ENCODE measurements at places on chromosomes 13 and 19.

DNA sequence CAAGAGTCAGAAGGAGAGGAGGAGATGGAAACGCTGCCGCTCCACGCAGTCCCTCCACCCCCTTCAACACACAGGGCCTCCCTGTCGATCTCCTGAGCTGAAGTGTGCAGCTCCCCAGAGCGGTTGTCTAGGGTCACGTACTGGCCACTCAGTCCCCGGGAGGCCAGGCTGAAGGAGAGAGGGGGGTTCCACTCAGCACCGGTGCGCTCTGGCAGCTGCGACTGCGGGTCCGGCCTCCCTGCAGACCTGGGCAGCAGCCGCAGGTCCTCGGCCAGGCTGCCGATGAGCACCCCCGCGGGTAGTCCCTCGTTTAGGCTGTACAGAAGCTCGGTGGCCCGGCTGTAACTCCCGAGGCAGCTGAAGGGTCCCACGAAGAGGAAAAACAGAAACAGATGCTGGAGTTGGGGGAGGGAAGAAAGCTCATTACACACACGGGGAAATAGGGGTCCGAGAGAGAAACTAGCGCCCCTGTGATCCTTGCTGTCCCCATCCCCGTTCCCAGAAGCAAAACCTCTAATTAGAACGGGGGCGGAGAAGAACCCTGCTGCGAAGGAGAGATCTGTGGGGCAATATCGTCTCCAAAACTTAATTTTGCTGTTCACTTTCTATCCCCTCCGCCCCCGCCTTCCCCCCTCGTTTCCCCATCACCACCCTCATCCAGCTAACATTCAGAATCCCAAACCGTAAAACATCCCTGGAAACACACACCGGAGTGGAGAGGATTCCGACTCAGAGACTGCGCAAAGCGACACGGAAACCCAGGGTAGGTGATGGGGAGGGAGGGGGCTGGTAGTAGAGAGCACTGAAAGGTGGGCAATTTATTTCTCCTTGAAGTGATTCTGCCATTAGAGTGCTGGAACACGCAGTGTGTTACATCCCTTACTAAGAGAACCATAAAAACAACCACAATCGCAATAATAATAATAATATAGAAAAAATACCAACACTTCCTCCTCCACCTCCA lies 1.8 kb downstream of the PCDH20 start:
- no peak for DNase-seq

- DNase-seq = peak; percentile 78
These were observed 3.5 kb downstream of the LYPD5 start for GRCh38 chr19:43798546-43799409.

DNA sequence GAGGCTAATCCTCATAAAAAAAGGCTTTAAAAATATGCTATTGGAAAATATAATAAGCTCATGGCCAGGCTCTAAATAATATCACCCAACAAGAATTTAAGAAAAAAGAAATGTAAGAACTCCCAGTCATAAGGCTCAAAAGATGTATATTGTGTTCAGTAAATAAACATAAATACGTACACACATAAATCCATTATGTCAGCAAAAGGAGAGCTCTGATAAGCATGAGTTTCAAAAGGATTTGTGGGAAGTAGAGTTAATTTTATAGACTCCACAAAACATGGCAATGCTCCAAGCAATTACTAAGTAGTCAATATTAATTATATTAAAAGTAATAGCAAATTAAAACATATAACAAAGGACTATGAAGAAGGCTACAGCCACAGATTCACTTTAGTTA lies 37.3 kb upstream of the TRPC4 start:
- DNase-seq = no peak

DNA sequence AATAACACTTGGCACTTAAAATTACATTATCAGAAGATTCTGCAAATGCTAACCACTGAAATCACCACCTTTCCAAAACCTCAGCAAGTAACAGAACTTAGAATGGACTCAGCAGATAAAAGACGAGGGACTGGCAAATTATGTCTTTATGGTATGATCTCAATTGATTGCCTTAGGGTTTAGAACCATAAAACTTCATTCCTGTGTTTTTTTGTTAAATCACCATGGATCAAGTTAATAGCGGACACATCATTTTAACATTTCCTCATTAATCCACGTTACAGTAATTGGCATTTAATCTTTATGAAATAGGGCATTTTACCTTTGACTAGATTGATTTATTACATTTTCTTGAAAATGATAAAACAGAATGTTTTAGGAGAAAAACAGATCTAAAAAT lies 2070.3 kb downstream of the PCDH9 start:
- no peak for DNase-seq

DNA sequence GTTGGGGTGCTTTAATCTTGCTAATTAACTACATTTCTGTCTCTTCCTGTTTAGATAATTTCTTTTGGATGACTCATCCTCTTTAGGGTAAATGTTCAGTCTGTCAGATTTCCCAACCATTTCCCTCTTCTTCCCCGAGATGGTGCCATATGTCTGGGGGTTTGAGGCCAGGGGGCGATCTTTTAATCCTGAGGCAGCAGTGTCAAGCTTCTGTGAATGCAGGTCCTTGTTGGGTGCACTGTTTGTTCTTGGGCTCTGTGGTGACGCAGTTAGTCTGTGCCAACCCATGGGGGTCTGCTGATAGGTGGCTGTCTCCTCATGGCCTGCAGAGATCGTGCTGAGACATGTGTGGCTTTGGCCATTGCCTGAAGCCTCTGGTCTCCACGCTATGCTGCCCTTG lies 420.4 kb downstream of the NDFIP2 start:
- peak; percentile 40 for DNase-seq

- DNase-seq = no peak
These were observed 1.7 kb downstream of the PLIN5 start for GRCh38 chr19:4533334-4533733.

- DNase-seq = peak; percentile 86
These were observed at the start of gene LSM14A for GRCh38 chr19:34171877-34172660. LSM14A (plus strand) TSS chr19:34172504; CDS start chr19:34172643, 139 bp downstream.

DNA sequence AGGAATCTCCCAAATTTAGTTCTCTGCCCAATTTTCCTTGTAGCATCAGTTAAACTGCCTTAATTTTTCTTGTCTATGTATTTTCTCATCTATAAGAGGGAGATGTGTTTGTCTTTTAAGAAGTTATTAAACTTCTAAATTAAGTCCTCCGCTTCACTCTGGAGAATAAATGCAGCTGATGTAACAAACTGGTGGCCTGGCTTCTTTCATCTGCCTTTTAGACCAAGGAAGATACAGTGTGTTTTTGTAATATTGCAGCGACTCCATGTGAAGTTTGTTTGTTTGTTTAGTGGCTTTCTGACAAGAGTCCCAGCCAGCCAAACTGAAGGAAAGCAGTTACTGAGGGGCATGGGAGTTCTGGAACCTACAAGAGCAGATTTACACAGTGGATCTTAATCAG lies 56.4 kb downstream of the KLF12 start:
- DNase-seq = peak; percentile 18

- DNase-seq = peak; percentile 96
These were observed 127.2 kb upstream of the GJB6 start for GRCh38 chr13:20359335-20359734.

GRCh38 chr19:48629599-48630295 lies 7.4 kb downstream of the DBP start:
- no peak for DNase-seq

DNA sequence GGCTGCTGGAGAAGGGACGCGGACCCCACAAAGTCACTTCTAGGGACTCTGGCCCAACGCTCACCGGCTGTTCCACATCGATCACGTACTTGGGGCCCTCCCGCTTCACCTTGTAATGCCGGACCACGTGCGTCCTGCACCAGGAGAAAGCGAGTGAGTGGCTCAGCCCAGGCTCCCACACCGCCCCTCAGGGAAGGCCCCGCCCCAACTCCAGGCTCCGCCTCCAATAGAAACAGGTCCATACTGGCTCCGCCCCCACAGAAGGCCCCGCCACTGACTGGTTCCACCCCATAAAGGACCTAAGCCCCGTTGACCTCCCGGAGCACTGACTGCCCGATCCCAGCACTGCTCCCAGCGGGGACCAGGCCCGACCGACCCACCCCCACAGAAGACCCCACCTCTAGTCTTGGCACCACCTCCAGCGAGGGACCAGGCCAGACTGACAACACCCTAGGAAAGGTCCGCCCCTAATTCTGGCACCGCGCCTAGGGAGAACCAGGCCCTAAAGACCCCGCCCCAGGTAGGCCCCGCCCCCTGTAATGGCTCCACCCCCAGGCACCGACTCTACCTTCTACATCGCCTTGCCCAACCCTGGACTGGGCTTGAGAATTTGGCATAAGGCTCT lies 11.3 kb downstream of the STAP2 start:
- DNase-seq = peak; percentile 72

DNA sequence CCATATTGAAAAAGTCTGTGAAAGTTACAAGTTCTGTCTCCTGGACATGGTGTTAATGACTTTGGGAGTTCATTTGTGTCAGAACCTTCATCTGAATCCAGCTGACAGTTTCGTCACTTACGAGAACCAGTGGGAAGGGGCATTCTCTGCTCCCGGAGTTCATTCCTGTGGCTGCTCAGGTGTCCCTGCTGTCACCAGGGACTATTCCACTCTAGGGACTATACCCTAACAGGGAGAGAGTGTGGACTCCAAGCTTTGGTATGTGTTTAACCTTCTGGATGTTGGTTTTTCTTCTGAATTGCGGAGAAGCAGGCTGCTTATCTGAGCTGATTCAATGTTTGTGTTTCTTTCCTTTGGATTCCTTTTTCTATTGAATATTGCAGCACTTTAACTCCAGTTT lies 12.4 kb upstream of the ZNF709 start:
- no peak for DNase-seq

- DNase-seq = no peak
These were observed 13.3 kb downstream of the MKNK2 start for GRCh38 chr19:2037651-2038255.

Measured in M059J (cell line).